ENCODE measurements at places on chromosomes 4 and X. TPM values are rescaled to one million over a fixed set of nuclear protein-coding genes. Genes with fewer than 3 reads are reported as not detected.
A peak's percentile ranks its signal among the peaks of the same experiment; 100 is the strongest.

DNA sequence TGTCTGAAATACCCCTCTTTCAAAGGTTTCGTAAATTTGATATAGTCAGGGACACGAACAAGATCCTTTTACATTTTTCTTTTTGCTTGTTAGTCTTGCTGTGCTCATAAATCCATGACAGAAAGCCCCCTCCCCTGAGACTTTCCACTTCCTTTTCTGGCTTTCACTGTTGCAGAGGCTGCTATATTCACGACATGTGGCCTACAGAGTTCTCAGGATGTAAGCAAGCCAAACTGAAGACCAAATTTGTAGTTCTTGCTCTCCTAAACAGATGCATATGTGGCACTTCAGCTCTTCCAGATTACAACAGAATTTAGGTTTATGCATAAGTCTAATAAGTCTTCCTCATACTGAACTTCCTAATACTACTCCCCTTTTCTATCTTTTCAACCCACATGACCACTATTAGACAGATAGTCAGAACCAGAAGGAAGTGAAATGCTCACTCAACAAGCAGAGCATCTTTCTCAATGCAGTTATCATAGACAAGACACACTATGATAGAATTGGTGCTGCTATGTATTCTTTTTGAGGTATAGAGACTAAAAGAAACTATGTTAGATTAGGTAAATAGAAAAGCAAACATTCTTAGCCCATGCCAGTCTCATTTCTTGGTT lies 15.0 kb downstream of the BTK start:
- DNase-seq = no peak

GRCh38 chr4:88819818-88820697 lies 122.4 kb upstream of the NAP1L5 start:
- no peak for DNase-seq

GRCh38 chrX:154011376-154012335 lies 8.0 kb downstream of the IRAK1 start:
- DNase-seq = no peak

DNA sequence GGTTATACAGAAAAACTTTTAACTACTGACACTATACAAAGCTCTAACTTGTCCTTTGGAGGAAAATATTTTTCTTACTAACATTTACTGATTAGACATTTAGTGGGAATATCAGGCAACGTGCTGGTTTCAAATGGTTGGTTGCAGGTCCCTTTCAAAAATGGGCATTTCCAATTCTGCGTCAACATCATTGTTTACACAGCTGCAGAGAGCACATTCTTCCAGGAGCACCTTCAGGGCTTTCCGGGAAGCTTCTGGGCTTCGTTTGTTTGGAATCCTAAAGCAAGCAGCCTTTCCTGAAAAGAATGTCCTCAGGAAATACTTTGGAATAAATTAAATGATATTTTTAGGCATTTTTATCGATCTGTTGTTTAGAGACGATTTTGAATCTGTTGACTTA lies 289.7 kb downstream of the TRIML1 start:
- DNase-seq = no peak

DNA sequence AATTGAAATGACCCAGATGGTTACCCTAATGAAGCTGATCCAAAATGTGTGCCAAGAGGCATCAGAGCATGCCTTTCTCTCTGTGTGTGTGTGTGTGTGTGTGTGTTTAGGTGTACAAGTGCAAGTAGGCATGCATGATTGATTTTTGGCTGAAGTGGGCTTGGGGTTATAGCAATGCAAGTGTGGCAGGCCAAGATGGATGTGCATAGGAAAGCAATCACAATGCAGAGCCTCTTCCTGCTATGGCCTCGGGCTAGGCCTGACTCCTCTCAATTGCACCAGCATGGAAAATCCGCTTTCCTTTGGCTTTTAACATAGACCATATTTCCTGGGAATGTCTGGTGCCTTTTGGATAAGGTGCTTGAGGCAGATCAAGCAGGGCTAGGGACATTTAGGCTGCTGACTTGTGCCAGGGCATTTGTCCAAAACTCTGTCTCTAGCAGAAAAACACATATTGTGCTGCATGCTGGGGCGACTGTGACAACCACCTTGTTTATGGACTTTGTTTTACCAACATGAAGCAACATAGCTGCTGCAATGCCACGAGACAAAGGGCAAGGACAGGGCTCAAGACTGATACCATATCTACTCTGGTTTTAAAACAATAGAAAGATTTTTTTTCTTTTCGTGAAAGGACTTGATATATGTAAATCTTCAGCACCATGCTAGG lies 395.7 kb downstream of the RAPGEF2 start:
- no peak for DNase-seq

GRCh38 chr4:95156452-95156765 lies 392.4 kb downstream of the UNC5C start:
- DNase-seq = no peak

DNA sequence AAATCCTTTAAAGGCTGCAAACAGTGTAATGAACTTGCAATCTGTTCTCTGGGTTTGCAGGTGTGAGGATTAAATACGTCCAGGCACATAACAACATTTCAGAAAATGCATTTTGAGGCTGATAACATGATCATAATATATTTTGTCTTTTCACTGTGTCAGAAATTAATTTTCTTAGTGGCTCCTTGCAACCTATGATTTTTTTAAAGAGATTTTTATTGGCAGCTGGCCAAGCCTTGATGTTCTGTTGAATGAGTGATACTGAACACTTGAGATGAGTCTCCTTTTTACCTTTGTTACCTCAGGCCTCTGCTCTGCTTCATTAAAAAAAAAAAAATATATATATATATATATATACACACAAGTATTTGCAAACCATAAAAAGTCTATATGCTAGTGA lies 68.2 kb upstream of the TENM3 start:
- no peak for DNase-seq

- no peak for DNase-seq
Observed at GRCh38 chrX:1536712-1537030, 314 bp downstream of the P2RY8 start.

- no peak for DNase-seq
Observed at GRCh38 chr4:116501954-116502353, 583.4 kb downstream of the TRAM1L1 start.

DNA sequence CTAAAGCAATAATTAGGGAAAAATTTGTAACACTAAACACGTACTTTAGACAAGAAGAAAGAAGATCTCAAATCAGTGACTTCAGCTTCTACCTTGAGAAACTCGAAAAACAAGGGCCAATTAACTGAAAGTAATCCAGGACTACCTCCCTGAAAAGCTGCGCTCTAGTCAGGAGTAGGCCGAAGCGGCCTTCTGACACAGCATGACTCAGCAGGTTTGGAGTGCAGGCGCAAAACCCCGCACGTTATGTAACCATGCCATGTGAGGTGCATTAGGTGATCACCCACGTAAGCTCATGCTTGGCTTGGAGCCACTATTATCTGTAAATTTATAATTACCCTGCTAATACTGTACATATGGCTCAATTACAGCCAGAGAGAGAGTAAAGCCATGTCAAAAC lies 52.8 kb upstream of the CCDC149 start:
- DNase-seq = no peak

GRCh38 chr4:77126809-77127208 lies 30.2 kb upstream of the CCNG2 start:
- no peak for DNase-seq

- DNase-seq = no peak
Observed at GRCh38 chrX:13283950-13284546, 35.8 kb downstream of the ATXN3L start.

DNA sequence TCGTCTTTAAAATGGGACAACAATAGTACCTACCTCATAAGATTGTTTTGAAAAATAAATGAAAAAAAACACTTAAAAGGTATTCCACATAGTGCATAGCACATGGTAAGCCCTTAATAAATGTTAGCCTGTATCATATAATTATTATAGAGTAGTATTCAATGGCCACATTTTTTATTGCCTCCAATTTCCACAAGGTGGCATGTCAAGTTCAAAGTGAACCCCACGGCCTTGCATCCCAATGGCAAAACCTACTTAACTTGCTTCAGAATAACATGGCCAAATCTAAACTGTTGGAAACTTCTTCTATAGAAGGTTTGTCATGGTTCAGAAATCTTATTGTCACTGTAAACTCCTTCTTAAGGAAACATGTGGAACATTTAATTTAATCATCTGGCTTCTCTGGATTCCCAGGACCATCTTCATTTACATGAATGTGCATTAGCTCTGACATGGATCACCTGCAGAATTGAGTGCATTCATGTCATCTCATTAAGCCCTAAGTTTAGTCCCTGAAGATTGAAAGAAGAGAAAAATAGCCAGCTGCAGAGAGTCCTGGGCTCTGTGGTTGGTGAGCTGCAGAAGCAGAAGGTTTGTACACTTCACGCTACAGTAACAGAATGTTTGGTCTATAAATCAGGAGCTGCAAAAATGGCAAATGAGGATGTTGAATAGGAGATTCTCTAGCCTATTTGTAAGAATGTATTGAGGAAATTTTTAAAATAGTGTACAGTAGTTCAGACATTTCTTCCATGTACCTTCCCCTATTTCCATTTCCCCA lies 61.0 kb downstream of the ANXA3 start:
- peak; percentile 78 for DNase-seq

DNA sequence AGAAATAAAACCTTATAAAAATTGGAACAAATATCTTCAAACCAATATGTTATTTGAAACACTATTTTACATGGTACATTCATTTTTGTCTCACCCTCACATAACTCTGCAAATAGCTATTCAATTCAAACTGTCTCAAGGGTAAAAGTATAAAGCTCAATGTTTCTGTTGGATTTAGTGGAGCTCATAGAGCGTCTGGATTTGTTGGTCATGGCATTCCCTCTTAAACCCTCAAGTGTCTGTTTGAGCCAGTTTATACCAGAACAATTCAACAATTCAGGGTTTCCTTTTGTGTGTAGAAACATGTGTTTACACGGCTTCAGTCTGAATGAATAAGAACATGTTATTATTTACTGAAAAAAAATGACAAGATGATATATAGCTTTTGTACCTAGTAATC lies 161.6 kb downstream of the PCDH18 start:
- no peak for DNase-seq

DNA sequence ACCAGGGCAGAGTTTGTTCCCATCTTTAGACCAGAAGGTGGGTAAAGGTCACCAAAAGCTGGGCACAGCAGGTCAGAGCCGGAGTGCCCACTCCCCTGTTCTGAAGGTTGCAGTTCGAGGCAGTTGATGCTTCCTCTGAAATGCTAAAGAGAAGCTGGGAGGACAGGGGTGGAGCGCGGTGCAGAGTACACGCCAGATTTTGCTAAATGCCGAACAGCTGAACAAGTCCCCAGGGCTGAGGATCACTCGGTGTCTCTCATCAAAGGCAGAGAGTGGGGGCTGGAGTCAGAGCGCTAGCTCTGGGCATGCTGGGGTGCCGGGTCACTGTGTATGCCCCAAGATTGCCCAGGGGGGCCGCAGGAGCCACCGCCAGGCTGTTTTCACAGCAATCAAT lies 197.0 kb downstream of the BCOR start:
- no peak for DNase-seq

GRCh38 chrX:45172890-45173289 lies 27.8 kb downstream of the DIPK2B start:
- DNase-seq = no peak

DNA sequence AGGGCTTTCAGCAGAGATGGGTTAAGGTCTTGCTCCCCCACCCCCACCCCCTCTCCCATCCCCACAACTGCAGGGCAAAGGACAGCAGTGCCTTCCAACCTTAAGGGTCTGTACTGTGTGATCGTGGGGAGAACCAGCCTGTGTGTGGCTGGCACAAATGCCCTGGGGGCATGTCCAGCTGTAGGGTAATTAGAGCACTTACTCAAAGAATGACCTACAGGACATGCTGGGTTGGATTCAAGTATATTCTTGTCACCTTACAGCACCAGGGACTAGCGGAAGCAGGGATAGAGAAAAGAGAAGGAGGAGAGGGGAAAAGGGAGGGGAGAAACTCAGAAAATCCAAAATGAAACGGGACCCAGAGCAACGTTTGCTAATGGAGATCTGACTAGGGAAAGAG lies 191.3 kb upstream of the GATB start:
- no peak for DNase-seq

DNA sequence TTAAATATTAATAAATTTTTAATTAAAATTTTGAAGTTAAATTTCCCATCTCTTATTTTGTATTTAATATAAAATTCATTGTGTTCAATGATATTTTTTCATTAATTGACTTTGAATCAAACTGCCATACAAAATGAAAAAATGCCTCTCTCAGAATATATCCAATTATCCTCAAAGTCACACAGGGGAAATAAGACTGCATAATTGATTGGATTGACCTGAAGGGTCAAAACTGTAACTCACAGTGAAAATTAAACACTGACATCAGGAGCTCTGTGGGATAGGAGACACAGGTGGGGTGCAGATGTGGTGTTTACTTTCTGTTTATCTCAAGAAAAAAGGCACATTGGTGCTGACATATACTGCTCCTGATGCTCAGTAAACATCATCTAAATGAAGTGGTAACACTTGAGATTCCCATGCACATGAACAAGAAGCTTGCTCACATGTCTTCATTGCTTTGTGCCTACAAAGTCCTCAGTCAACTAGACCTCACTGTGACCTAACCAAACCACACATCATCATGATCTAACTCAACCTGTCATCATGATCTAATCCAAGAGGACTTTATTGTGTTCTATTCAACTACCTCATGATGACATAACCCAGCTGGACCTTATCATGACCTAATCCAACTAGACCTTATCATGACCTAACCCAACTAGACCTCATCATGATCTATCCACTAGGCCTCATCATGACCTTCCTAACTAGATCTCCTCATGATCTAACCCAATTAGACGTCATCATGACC lies 83.7 kb downstream of the DHRSX start:
- DNase-seq = no peak

GRCh38 chrX:152658302-152658701 lies 20.6 kb downstream of the GABRQ start:
- no peak for DNase-seq

GRCh38 chr4:114015444-114015899 lies 36.0 kb upstream of the ARSJ start:
- peak; percentile 14 for DNase-seq

GRCh38 chr4:88226143-88226542 lies 58.2 kb downstream of the PPM1K start:
- no peak for DNase-seq

DNA sequence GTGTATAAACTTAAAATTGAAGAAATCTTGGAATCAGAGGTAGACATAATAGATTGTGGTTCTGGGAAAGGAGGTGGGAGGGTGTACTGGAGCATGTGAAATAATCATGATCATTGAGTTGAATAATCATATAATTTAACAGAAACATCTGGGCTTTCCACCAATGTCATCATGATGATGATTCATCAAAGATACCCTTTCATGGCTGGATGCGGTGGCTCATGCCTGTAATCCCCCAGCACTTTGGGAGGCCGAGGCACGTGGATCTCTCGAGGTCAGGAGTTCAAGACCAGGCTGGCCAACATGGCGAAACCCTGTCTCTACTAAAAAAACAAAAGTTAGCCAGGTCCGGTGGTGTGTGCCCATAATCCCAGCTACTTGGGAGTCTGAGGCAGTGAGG lies 6.7 kb upstream of the RUFY3 start:
- DNase-seq = no peak

The TDO2 gene
- 0.50 TPM for total RNA-seq

The DCAF4L1 gene
- total RNA-seq = 0.20 TPM

The TMEM129 gene
- total RNA-seq = 15.2 TPM

The MTMR8 gene
- total RNA-seq = 4.0 TPM

The DMRTC1 gene
- 0.55 TPM for total RNA-seq

The IQCM gene
- total RNA-seq = not detected

The SLC25A6 gene
- total RNA-seq = 85.8 TPM

The SSX2B gene
- not detected for total RNA-seq

The SUPT20HL1 gene
- total RNA-seq = not detected

The ADH7 gene
- not detected for total RNA-seq

The GABRB1 gene
- 49.1 TPM for total RNA-seq

The SSX4B gene
- not detected for total RNA-seq

Data from spinal cord (tissue), 10 donors.